Nucleus accumbens (tissue), 56 donors: ENCODE measurements at places on chromosomes 2 and 18.

DNA sequence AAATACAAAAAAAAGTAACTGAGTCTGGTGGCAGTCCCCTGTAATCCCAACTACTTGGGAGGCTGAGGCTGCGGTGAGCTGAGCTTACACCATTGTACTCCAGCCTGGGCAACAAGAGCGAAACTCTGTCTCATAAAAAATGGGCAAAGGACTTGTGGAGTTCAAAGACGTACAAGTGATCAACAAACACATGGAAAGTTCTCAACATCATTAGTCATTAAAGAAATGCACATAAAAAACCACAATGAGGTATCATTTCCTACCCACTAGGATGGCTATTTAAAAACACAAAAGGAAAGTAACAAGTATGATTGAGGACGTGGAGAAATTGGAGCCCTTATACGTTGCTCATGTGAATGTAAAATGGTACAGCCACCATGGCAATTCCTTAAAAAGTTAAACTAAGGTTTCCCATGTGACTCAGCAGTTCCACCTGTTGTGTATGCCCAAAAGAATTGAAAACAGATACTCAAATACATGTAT is 52.3 kb downstream of the RAB10 start:
- DNase-seq = no peak

DNA sequence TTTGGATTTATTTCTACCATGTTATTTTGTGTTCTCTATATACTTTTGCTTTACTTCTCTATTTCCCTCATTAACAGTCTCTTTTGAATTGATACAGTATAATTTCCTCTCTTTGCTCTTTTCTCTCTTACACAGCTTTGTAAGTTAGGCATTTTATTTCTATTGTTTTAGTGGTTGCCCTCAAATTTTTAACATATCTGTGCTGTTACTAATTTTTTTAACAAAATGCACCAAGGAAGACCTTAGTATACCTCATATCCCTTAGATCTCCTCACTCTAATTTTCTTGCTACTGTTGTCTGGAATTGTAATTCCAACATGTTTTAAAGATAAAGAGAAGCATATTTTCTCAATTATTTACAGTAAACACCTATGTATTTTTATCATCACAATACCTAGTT is 416.8 kb upstream of the SLC14A2 start:
- DNase-seq = no peak

GRCh38 chr18:10050956-10051355 is 137.1 kb downstream of the VAPA start:
- DNase-seq = no peak

DNA sequence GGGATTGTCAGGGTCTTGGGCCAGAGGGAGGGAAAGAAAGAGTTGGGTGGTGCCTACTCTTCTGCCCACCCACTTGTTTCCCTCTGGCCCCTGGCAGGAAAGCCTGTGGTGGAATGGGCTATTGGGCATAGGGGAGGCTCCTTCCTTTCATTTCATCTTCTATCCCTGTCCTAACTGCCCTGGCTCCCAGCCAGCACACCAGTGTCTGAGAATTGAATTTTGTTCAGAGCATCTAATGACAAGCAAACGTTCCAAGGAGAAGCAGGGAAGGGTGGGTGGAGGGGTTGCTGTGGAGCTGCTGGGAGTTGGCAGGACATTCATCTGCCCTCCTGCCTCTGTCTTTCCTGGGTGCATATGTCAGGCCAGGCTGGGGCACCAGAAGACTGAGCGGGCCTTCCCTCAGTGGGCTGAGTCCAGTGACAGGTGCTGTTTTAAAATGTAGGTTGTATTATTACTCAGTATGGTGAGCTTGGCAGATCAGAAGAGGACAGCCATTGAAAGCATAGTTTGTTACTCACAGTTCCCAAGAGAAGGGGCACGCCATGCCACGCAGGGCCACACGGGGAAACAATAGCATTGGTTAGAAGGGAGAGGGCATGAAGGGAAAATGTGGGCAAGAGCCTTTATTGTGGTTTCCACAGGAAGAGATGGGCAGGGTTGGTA is 171.9 kb downstream of the ACOXL start:
- no peak for DNase-seq

DNA sequence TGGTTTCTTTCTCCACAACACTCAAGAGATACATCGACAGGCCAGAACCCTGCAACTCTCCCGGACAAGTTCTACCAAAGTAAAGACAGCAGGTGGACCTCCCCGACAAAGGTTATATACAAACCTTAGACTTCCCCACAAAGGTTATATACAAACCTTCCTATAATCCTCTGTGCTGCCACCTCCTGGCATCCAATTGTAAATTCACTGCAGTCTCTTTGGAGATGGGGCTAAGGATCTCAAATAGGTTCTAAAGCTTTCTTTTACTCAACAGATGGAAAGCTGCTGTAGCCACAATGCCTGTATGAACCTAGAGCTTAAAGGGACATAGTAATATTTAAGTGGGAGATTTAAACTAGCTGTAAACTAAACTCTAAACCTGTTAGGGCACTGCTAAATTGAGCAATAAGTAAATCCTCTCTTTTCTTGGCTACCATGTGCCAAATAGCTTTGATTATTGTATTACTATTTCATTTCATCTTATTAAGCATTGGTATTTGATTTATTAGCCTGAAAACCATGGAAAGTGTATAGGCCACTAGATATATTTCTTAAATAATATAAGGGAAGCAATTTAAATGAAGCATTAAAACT is 9.8 kb upstream of the MREG start:
- no peak for DNase-seq

GRCh38 chr18:79069717-79070151 is 540 bp downstream of the ATP9B start:
- no peak for DNase-seq

GRCh38 chr2:129016972-129017371 is 698.3 kb upstream of the HS6ST1 start:
- DNase-seq = no peak

- DNase-seq = peak; percentile 62
These were observed 1.9 kb downstream of the PTMA start for GRCh38 chr2:231709981-231710798.

- DNase-seq = no peak
These were observed 102.0 kb downstream of the EXOC6B start for GRCh38 chr2:72723769-72724370.

DNA sequence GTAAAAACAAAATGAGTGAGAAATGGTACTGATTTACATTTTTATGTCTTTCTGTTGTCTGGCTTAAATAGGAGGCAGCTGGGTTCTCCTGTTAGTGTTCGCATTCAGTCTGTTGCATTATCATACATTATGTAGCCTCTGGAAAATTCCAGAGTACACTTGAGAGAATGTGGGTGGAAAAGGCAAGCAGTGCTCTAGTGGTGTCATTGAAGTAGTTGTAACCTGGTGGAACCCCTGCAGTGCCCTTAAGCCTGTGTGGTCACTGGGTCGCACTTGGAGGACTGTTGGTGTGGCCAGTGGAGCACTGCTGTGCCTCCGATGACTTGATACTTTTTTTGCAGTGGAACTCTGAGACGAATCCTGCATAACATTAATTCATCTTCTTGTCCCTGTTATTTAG is 52.4 kb downstream of the USP14 start:
- DNase-seq = no peak

DNA sequence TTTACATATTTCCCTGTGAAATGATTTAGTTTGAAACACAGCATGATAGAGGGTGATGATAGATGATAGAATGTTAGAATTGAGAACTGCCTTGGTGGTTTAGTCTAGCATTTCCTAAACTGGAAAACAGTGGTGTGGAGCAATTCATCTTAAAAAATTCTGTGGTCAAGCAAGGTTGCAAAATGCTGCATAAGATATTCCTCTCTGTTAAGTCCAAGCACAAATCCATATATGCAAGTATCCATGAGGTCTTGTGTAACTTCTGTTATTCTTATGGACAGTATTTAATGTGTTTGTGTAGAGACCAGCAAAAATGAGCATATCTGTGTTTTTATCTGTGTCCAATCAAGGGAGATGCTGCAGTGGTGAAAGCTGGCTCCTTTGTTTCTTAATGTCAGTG is 30.0 kb downstream of the CPS1 start:
- no peak for DNase-seq

- DNase-seq = no peak
These were observed 294.1 kb downstream of the BCL2 start for GRCh38 chr18:63025251-63026090.
